Activated CD8-positive, alpha-beta memory T cell treated with anti-CD3 and anti-CD28 coated beads, Interleukin-2, amount 10 ng/mL, durations not matched to agents 7 days and 5 days (primary cell): ENCODE measurements at places on chromosomes 1 and 21.

- DNase-seq = no peak
Measured at GRCh38 chr21:44778983-44779382, 22.6 kb downstream of the UBE2G2 start.

DNA sequence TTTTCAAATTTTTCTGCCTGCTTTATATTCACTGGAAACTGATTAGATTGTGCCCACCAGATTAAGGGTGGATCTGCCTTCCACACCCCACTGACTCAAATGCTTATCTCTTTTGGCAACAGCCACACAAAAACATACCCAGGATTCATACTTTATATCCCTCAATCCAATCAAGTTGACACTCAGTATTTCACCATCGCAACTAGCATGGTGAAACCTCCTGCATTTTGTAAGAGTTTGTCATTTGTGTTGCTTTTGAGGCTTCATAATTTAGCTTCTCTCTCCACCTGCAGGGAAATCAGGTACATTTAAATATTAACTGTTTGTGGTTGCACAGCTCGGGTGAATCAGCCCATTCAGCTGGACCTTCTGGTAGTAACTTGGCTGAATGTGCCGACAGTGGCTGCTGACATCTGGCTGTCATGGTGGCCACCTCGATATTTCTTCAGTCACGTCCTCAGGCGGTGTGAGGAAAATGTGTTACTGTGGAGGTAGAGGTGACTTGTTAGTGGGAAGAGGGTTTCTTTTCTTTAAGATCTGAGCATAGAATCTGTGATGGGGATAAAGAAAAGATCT, 224.0 kb downstream of the PTBP2 start:
- DNase-seq = no peak

- DNase-seq = no peak
Measured at GRCh38 chr1:171909711-171910110, 68.4 kb downstream of the DNM3 start.

- no peak for DNase-seq
Measured at GRCh38 chr1:10561497-10561896, 86.7 kb downstream of the PEX14 start.

DNA sequence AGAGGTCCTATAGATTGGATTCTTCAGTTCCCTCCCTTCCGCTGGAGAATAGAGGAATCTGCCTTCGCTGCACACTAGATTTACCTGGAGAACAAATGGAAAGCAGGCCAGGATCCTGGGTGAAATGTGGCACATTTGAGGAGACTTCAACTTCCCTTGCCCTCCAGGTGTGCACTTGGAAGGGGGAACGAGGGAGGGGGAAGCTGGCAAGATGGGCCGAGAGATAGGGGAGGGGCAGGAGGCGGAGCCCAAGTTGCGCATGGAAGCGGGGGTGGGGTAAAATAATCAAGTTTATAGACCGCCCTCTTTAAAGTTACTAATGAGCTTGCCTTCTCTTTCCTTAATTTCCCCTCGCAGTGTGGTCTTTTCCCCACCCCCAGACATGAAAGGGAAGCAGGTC, 155.7 kb upstream of the CAMK1G start:
- no peak for DNase-seq

DNA sequence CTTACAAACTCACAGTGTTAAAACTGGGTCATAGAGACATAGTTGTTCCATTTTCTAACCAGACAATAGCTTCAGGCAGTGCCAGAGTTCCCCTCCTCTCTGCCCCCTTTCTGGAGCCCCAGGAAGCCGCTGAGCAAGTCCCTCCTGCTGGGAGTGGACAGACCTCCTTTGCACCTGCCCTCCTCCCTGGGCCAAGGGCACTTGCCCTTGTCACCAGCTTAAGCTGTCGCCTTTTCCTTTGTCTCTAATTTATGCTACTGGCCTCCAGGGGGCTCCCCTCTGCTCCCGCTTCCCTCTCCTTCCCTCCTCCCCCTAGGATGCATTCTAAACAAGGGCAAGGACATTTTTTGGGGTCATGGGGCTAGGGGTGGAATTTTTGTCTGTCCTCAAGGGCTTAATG, 182.4 kb downstream of the MIS18A start:
- no peak for DNase-seq

DNA sequence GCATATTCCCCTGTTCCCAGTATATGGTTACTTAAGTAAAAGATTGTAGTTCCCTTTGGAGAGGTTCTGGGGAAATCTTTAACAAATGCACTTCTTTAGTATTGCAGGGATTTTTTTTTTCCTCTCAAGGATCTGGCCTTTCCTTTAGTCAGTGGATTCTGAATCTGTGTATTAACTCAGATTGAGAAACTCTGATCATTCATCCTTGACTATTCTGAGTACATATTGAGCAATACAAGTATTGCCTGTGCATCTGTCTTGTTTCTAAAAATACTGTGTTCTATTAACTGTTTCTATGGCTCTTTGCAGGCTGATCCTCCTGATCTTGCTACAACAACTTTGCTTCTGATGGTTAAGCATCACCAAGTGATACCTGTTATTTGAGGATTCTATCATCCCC, 67.8 kb upstream of the FGGY start:
- DNase-seq = no peak

DNA sequence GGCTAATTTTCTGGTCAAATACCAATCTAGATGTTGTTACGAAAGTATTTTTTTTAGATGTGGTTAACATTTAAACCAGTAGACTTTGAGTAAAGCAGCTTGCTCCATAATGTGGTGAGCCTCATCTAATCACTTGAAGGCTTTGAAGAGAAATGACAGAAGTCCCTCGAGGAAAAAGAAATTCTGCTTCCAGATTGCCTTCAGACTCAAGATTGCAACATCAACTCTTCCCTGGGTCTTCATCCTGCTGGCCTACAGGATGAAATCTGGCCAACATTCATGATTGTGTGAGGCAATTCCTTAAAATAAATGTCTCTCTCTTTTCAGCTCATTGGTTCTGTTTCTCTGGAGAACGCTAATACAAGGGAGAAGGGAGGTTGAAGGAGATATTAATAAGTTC, 32.5 kb upstream of the SSX2IP start:
- DNase-seq = no peak

- no peak for DNase-seq
Measured at GRCh38 chr1:83769072-83769471, 229.9 kb downstream of the TTLL7 start.

DNA sequence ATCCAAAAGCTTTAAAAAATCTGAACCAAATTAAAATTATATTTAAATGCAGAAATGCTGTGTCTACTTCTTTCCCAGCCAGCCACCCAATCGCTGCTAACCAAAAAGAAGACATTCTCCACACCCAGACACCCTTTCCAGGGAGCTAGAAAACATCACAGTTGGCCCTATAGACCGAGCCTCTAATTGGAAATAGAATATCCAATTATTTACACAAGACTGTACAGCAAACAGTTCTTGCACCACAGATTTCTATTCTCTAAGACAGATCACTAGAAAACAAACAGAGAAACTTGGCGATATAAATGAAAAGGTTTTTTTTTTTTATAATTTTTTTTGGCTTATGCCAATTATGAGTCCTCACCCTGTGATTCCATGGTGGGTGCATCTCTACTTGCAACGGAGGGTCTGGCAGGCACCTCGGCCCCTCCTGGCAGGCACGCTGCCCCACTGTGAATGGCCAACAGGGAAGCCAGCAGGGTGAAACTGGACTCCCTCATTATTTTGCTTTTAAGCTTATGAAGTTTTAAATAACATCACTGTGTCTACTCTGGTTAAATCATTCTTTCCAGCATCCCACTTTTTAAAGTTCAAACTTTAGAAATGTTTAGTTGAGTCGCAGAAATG, 29.2 kb downstream of the BCAR3 start:
- no peak for DNase-seq

GRCh38 chr1:150168960-150169601, 19.4 kb downstream of the PLEKHO1 start:
- DNase-seq = peak; percentile 76

DNA sequence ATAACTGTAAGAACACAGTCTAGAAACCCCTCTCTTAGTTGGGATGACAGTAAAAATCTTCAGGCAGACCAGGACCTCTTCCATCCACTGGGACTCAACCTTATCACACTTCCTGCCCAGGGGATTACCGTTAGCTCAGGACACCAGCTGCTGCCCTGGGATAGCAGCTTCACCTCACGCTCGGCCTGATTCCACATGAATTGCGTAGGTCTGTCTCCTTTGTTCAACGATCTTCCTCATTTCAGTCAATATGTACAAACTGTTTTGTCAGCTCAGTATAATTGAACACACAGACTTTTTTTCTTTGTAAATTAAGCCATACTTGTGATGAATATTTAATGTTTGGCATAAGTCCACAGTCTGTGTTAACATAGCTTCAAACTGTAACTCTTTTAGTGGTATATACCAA, 290.4 kb downstream of the GRIK1 start:
- DNase-seq = no peak

GRCh38 chr1:2203671-2204414, 9.3 kb upstream of the FAAP20 start:
- no peak for DNase-seq

- no peak for DNase-seq
Measured at GRCh38 chr1:58823481-58824010, 39.7 kb upstream of the JUN start.

- DNase-seq = peak; percentile 73
Measured at GRCh38 chr21:43866260-43866629, 1.2 kb downstream of the AGPAT3 start.

DNA sequence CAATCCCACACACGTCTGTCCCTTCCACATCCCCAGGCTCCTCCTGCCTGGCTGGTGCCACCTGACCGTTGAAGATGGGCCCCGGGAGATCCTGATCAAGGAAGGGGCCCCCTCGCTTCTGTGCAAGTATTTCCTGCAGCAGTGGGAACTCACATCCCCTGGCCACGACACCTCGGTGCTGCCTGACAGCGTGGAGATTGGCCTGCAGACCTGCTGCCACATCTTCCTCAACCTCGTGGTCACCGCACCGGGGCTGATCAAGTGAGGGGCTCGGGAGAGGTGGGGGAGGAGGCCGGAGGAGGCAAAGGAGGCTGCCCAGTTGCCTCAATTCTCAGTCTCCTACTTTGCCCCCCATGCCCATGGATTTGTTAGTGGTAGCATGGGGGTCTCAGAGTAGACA, 5.6 kb downstream of the NCDN start:
- DNase-seq = peak; percentile 40

GRCh38 chr1:213973129-213973528, 14.6 kb upstream of the PROX1 start:
- no peak for DNase-seq

GRCh38 chr1:180540697-180541594, 17.8 kb upstream of the OVAAL start:
- DNase-seq = no peak

DNA sequence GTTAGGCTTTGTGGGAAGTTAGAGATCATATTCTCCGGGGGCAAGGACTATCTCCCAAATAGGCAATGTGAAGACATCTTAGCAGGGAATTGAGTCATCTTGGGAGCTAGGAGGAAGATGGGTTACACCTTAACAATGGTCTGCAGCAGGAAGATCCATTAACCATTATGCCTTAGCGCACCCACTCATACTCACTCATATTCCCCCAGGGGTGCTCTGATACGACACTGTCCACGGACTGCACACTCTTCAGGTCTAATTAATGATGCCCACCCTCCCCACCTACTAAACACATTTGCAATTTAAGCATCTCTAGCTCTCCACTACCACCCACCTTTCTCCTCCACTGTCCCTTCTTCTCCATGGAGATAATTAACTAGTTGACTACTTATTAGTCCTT, 857 bp upstream of the AK5 start:
- DNase-seq = no peak

GRCh38 chr1:225879521-225880221, 2.5 kb downstream of the TMEM63A start:
- no peak for DNase-seq

GRCh38 chr1:228066891-228067654, 15.4 kb upstream of the ARF1 start:
- DNase-seq = no peak

DNA sequence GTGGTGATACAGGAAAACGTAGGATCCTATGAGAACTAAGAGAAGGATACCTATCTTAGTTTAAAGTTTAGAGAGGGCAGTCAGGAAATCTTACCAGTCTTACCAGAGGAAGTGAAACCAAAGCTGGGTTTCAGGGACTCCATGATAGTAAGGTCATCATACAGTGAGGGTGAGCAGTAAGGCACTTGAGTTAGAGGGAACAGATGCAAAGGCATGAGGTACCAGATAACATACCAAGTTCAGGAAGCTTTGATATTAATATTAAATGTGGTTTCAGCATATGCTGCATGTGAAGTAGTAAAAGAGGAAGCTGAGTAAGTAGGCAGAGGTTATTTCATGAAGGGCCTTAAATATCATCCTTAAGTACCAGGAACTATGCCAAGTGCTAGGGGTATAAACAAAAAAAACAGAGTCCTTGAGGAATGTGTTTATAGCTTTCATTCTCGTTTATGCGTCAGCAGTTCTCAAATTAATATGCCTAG, 16.9 kb downstream of the ATG4C start:
- no peak for DNase-seq

GRCh38 chr21:38838598-38839327, 33.0 kb downstream of the ETS2 start:
- no peak for DNase-seq

DNA sequence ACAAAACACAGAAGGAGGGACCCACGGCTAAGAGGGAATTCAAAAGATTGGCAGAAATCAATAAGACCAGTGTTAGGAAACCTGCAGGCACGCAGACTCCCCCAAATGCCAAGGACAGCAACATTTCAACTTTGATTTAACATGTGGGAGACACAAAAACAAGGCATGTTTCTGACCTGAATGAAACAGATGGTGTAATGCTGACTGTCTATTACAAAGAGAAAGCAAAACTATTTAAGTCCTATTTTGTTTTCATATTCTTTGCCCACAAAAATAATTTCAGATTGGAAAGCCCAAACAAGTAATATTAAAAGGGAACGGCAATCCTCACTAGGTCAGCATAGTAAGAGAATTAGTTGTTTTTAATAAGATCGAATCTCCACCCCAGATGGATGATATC, 107.9 kb downstream of the S1PR1 start:
- DNase-seq = no peak

- no peak for DNase-seq
Measured at GRCh38 chr1:247298701-247299100, 33.0 kb downstream of the ZNF496 start.

GRCh38 chr1:2594001-2594640, 7.5 kb downstream of the PRXL2B start:
- DNase-seq = no peak

- DNase-seq = no peak
Measured at GRCh38 chr1:248590055-248590454, 7.4 kb downstream of the OR2T10 start.

GRCh38 chr1:76374086-76374485, 299.5 kb downstream of the ST6GALNAC3 start:
- no peak for DNase-seq
